SK-N-SH (cell line): ENCODE measurements at places on chromosomes 5 and 9. TPM values are rescaled to one million over a fixed set of nuclear protein-coding genes. Genes with fewer than 3 reads are reported as not detected.

GRCh38 chr9:35746583-35746982, 2.4 kb downstream of the GBA2 start:
- DNase-seq, result no peak
- H3K27ac ChIP-seq, result peak overlapping the region; percentile 44; the same call in 1 of the 2 replicates
- 0 out of 2 replicates have a peak, but pooled peaks cover 12% of the 10 kb centered on the region for H3K4me1 ChIP-seq
- H3K36me3 ChIP-seq, result peaks cover 37% of the 10 kb centered on the region

Gene ECM2
- polyA plus RNA-seq, result 0.16 and 0.20 TPM in 2 replicates

- H3K27me3 ChIP-seq, result no peaks in the 10 kb centered on the region
- peak overlapping the region; percentile 97 for H3K4me3 ChIP-seq
- H3K36me3 ChIP-seq, result peaks cover 56% of the 10 kb centered on the region
- peak; percentile 54 for DNase-seq
- peak overlapping the region; percentile 97 for H3K27ac ChIP-seq
Observed at GRCh38 chr5:72110394-72111013, 3.2 kb downstream of the MAP1B start.

DNA sequence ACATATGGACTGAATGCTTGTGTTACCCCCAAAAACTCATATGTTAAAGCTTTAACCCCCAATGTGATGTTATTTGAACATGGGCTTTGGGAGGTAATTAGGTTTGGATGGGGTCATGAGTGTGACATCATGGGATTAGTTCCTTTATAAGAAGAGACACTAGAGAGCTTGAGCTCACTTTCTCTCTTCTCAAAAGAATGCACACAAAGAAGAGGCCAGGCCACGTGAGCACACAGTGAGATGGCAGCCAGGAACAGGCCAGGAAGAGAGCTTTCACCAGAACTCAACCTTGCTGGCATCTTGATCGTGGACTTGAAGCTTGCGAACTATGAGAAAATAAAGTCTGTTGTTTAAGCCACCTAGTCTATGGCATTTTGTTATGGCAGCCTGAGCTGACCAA, 360.6 kb downstream of the NR2F1-AS1 start:
- H3K4me3 ChIP-seq, result no peak overlapping the region
- no peaks in the 10 kb centered on the region for H3K27me3 ChIP-seq
- no peak overlapping the region for H3K27ac ChIP-seq
- no peak for DNase-seq

Gene FOXD1
- polyA plus RNA-seq, result 39.6 and 73.9 TPM in 2 replicates

- no peak overlapping the region for H3K27ac ChIP-seq
- H3K4me1 ChIP-seq, result no peaks in the 10 kb centered on the region
- no peak for DNase-seq
Observed at GRCh38 chr5:2904399-2904798, 152.9 kb upstream of the IRX2 start.

GRCh38 chr5:5800801-5801761, 378.6 kb downstream of the ICE1 start:
- no peaks in the 10 kb centered on the region for H3K36me3 ChIP-seq
- DNase-seq, result no peak
- peak overlapping the region; percentile 43; the same call in 1 of the 2 replicates for H3K27ac ChIP-seq
- no peaks in the 10 kb centered on the region for H3K4me1 ChIP-seq
- H3K27me3 ChIP-seq, result no peaks in the 10 kb centered on the region

DNA sequence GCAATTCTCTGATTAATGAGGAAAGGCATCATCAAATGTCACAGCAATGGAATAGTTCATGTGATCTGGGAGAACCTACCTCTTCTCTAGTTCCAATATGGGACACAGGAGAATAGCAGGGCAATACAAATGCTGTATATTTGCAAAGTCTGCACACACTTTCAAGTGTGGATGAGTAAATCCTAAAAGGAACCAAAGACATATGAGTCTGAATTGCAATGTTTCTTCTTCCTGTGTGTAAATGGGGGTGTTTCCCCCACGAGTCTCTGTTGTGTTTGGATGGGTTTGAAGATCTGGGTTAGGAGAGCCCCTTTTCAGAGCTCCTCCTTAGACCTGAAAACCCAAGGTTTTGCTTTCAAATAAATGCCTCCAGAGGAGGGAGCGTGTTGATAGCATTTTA, 26.9 kb downstream of the SLC46A2 start:
- no peaks in the 10 kb centered on the region for H3K4me1 ChIP-seq
- no peaks in the 10 kb centered on the region for H3K36me3 ChIP-seq
- no peaks in the 10 kb centered on the region for H3K27me3 ChIP-seq
- H3K4me3 ChIP-seq, result no peak overlapping the region
- H3K27ac ChIP-seq, result no peak overlapping the region
- no peak for DNase-seq

- no peaks in the 10 kb centered on the region for H3K36me3 ChIP-seq
- no peak for DNase-seq
Observed at GRCh38 chr9:81717061-81717746, 27.9 kb upstream of the TLE1 start.

Gene PAEP
- 0.08 TPM in 1 of 2 replicates, not detected in the other for polyA plus RNA-seq

DNA sequence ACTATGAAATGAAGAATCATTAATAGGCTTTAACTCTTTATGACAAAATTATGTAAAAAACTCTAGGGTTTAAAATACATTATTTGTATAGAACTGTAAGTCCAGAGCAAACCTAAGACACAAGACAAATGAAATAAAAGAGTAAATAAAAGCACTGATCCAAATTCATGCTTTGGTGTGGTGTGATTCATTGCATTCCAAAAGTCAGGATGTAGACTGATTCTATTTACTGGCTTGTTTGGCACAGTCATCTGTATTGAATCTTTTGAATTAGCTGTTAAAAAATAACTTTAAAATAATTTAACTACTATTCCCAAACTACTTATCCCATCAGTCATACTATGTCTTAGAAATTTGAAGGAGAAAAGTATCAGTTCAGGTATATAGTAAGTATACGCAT, 31.1 kb downstream of the IL4 start:
- H3K27me3 ChIP-seq, result no peaks in the 10 kb centered on the region
- DNase-seq, result no peak
- no peak overlapping the region; the same call in 1 of the 2 replicates for H3K27ac ChIP-seq
- peaks cover 75% of the 10 kb centered on the region for H3K36me3 ChIP-seq
- no peaks in the 10 kb centered on the region; the same call in 1 of the 2 replicates for H3K4me1 ChIP-seq
- H3K4me3 ChIP-seq, result no peak overlapping the region

Gene SPINK6
- polyA plus RNA-seq, result not detected in 2 replicates

Gene PTGES
- polyA plus RNA-seq, result 3.2 and 5.2 TPM in 2 replicates

DNA sequence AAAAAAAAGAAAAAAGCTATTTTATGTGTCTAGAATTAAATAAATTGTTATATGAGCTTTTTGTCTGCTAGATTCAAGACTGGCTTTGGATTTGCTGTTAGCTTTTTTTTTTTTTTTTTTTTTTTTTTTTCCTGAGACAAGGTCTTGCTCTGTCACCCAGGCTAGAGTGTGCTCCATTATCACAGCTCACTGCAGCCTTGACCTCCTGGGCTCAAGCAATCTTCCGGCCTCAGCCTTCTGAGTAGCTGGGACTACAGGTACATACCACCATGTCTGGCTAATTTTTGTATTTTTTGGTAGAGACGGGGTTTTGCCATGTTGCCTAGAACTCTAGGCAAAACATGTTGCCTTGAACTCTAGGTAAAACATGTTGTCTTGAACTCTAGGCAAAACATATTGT, 16.7 kb downstream of the GPBP1 start:
- H3K36me3 ChIP-seq, result no peaks in the 10 kb centered on the region
- H3K27ac ChIP-seq, result no peak overlapping the region
- H3K4me1 ChIP-seq, result no peaks in the 10 kb centered on the region; the same call in 1 of the 2 replicates
- H3K27me3 ChIP-seq, result no peaks in the 10 kb centered on the region

DNA sequence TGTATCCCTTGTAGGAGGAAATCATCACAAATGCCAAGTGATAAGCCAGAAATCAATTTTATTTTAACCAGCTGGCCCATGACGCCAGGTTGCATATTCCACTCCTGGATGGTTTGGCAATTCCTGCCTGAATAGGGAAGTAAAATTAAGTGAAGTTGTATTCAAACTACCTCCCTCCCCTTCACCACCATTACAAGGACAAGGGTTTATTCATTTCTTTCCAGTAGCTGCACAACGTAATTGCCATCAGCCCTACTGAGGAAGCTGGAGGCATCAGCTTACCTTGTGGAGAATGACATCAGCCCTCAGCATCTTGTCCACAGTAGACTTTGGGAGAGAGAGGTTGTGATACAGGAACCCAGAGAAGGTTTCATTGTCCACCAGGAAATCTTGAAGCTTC, 66.6 kb downstream of the ABCA1 start:
- H3K4me1 ChIP-seq, result peaks cover 16% of the 10 kb centered on the region
- DNase-seq, result no peak
- no peaks in the 10 kb centered on the region for H3K36me3 ChIP-seq
- H3K27ac ChIP-seq, result no peak overlapping the region

DNA sequence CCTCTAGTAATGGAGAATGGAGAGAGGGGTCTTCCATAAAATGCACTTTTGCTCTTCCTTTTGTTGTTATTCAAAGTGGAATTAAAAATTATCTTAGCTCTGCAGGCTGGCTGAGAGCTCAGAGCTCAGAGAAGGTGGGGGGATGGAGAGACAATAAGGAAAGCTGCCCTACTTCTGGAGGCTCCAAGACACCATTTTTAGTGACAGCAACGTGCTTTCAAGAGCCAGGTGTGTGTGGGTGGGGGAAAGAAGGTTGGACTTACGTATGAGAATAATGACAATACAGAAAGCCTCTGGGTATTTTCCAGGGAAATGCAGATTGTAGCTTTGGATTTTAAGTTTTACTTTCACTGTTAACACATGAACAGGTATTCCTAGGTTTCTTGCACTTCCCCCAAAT, 173.9 kb downstream of the TRPM3 start:
- no peak overlapping the region for H3K4me3 ChIP-seq
- no peak overlapping the region for H3K27ac ChIP-seq
- H3K36me3 ChIP-seq, result no peaks in the 10 kb centered on the region

- H3K4me3 ChIP-seq, result no peak overlapping the region
- no peak overlapping the region for H3K27ac ChIP-seq
- peak; percentile 23 for DNase-seq
Observed at GRCh38 chr5:166767858-166768257, 1523.6 kb upstream of the WWC1 start.

GRCh38 chr9:6068983-6069382, 53.6 kb upstream of the RANBP6 start:
- no peak overlapping the region for H3K4me3 ChIP-seq
- H3K36me3 ChIP-seq, result no peaks in the 10 kb centered on the region
- H3K27ac ChIP-seq, result no peak overlapping the region
- H3K27me3 ChIP-seq, result no peaks in the 10 kb centered on the region
- DNase-seq, result no peak
- no peaks in the 10 kb centered on the region for H3K4me1 ChIP-seq

Gene PCDHB3
- 1.7 and 2.2 TPM in 2 replicates for polyA plus RNA-seq

GRCh38 chr5:97980291-97980690, 793.2 kb upstream of the RGMB start:
- no peaks in the 10 kb centered on the region for H3K36me3 ChIP-seq
- no peaks in the 10 kb centered on the region for H3K27me3 ChIP-seq
- H3K27ac ChIP-seq, result no peak overlapping the region
- DNase-seq, result no peak
- no peak overlapping the region for H3K4me3 ChIP-seq

DNA sequence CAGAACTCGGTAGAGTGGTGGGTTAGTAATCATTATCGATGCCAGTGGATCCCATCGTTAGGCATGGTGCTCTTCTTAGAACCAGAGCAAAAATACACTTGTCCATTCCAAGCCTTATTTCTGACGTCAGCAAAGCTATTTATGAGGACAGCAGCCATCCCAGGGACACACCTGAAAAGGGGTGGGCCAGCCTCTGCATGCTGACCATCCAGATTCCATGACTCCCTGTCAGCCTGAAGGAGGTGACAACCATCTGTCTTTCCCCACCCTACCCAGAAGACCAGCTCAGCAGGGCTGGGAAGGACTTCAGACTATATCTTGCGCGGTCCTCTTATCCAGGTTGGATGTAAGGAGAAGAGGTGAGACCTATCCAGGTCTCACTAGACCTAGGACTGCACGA, 5.7 kb upstream of the NIPAL4 start:
- no peak overlapping the region for H3K4me3 ChIP-seq
- no peaks in the 10 kb centered on the region for H3K36me3 ChIP-seq
- peaks cover 5% of the 10 kb centered on the region; the same call in 1 of the 2 replicates for H3K4me1 ChIP-seq
- H3K27ac ChIP-seq, result no peak overlapping the region
- H3K27me3 ChIP-seq, result no peaks in the 10 kb centered on the region

- no peak for DNase-seq
- no peak overlapping the region for H3K27ac ChIP-seq
- no peaks in the 10 kb centered on the region for H3K4me1 ChIP-seq
- H3K36me3 ChIP-seq, result no peaks in the 10 kb centered on the region
- no peak overlapping the region for H3K4me3 ChIP-seq
Observed at GRCh38 chr5:110940136-110940535, 131.4 kb upstream of the TSLP start.

DNA sequence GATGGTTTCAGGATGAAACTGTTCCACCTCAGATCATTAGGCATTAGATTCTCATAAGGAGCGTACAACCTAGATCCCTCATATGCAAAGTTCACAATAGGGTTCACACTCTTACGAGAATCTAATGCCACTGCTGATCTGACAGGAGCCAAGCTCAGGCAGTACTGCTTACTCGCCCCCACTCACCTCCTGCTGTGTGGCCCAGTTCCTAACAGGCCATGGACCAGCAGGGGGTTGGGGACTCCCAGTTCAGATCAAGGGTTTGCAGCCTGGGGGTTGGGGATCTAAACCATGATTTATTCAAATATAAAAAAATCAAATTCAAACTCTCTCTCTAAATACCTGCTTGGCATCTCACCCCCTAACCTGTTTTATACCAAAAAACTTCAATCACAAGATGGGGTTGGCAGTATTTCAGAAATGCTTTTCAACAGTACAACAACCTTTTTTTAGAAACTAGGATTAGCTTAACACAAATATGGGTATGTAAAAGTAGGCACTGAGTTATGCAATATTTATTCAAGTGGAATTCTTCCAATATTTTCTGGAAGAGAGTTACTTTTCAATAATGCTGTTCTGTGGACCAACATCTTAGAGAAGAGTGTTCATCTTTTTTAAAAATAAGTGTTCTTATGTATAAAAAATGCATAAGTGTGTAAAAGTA, 30.1 kb upstream of the SLC12A2 start:
- H3K36me3 ChIP-seq, result peaks cover 24% of the 10 kb centered on the region
- H3K27ac ChIP-seq, result no peak overlapping the region
- H3K4me3 ChIP-seq, result no peak overlapping the region
- H3K27me3 ChIP-seq, result no peaks in the 10 kb centered on the region

- H3K36me3 ChIP-seq, result peaks cover 29% of the 10 kb centered on the region
- H3K4me1 ChIP-seq, result peaks cover 6% of the 10 kb centered on the region
Observed at GRCh38 chr5:68225188-68225910, 9.8 kb downstream of the PIK3R1 start.

- no peak for DNase-seq
- peaks cover 7% of the 10 kb centered on the region; the same call in 1 of the 2 replicates for H3K27me3 ChIP-seq
- H3K4me3 ChIP-seq, result no peak overlapping the region
Observed at GRCh38 chr5:24767086-24767485, 122.3 kb upstream of the CDH10 start.

- no peaks in the 10 kb centered on the region for H3K36me3 ChIP-seq
- H3K4me3 ChIP-seq, result no peak overlapping the region
- no peak overlapping the region for H3K27ac ChIP-seq
- no peaks in the 10 kb centered on the region for H3K27me3 ChIP-seq
- no peak for DNase-seq
Observed at GRCh38 chr9:118686959-118687358, 682.3 kb downstream of the BRINP1 start.

GRCh38 chr9:88835038-88835466, 156.2 kb upstream of the S1PR3 start:
- H3K4me1 ChIP-seq, result peaks cover 24% of the 10 kb centered on the region; the same call in 1 of the 2 replicates
- H3K36me3 ChIP-seq, result no peaks in the 10 kb centered on the region
- DNase-seq, result no peak

Gene LIX1
- 0.02 TPM in 1 of 2 replicates, not detected in the other for polyA plus RNA-seq
